ENCODE measurements at places on chromosomes 2 and 18.
A peak's percentile ranks its signal among the peaks of the same experiment; 100 is the strongest.

DNA sequence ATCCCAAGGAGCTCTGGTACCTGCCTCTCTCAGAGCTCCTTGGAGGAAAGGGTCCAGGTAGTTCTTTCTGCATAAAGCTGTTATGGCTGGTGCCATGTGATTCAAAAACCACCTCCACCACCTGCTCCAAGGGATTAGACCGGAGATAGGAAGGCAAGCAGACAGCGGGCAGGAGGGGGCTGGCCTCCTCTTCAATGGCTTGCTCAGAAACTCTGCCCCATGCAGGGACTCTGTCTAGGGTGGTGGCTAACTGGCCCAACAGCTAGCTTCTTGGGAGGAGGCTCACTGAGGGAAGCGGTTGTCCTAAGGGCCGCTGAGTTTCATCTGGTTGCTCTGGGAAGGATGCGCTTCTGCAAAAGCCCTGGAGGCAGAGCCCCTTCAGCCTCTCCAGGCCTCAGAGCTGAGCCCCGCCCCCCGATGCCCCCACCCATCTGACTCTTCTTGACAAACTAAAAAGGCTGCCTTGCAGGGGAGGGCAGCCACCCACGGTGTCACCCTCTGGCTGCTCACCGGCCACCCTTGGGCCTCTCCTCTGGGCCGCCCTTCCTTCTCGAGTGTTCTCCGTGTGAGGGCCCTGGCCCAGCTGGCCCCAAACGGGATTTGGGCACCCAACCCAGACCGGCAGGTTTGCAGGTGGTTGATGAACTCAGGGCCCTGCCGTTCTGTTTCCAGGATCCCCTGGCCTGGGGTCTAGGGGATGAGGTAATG, 90.2 kb downstream of the MCFD2 start:
- DNase-seq, result no peak

- no peak for DNase-seq
Measured at GRCh38 chr2:75716406-75716805, 5.7 kb upstream of the GCFC2 start.

GRCh38 chr2:157334797-157335196, 9.2 kb upstream of the ERMN start:
- no peak for DNase-seq

DNA sequence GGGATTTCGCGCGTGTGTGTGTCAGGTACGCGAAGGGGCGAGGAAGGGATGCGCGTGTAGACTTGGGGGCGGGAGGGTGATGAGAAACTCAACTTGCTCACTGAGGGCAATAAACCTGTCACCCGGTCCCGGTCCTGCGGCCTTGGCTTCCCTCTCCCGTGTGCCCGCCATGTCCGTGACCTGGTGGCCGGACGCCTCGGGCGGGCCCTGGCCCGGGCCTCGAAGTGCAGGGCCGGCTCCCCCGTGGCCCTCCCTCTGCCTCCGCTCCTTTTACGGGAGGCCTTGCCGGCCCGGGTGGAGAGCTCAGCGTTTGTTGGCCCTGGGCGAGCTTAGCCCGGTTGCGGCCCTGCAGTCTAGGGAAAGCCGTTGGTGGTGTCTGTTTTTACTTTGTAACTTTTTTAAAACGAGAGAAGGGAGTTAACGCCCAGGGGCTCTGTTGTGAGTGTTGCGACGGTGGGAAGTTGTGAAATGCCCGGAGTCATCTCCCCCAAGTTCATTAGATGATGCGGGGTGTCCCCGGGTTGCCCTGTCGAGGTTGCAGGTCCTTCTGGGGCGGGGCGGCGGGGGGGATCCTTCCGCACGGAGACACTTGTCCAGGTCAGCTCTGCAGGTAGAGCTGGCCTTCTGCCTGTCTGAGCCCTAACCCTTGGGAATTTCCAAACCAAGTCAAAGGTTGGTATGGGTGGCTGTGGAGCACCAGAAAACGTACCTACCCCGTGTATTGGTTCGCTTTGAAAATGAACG, 883 bp downstream of the SMCHD1 start:
- DNase-seq, result peak; percentile 12

- DNase-seq, result no peak
Measured at GRCh38 chr18:46289931-46290330, 185.7 kb downstream of the HAUS1 start.
